Activated CD4-positive, alpha-beta memory T cell treated with anti-CD3 and anti-CD28 coated beads for 36 hours (primary cell): ENCODE measurements at places on chromosomes 4 and X.
A peak's percentile ranks its signal among the peaks of the same experiment; 100 is the strongest.

DNA sequence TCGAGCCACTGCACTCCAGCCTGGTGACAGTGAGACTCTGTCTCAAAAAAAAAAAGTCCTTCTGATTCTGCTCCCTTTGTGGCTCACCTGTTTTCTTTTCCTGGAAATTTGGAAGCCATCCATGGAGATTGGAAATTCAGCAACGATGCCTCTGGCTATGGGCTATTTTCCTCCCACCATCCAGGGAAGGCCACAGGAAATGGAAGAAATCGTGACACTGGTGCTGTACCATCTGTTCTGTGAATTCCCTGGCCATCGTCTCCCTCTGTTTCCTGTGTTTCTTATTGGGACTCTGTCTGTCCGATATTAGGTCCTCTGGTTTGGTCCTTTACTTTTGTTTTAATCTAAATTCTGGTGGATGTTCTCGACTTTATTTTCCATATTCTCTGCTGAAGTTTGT is 29.4 kb upstream of the ADRA2C start:
- H3K27ac ChIP-seq, result no peak overlapping the region
- H3K4me1 ChIP-seq, result no peaks in the 10 kb centered on the region
- peaks cover 10% of the 10 kb centered on the region for H3K27me3 ChIP-seq
- no peak for DNase-seq
- H3K36me3 ChIP-seq, result no peaks in the 10 kb centered on the region

- H3K36me3 ChIP-seq, result peaks cover 7% of the 10 kb centered on the region
- DNase-seq, result no peak
- no peaks in the 10 kb centered on the region for H3K4me1 ChIP-seq
- no peaks in the 10 kb centered on the region for H3K27me3 ChIP-seq
Measured at GRCh38 chr4:176354884-176355283, 35.1 kb downstream of the SPCS3 start.

GRCh38 chr4:42473071-42473684 is 75.9 kb downstream of the SHISA3 start:
- H3K4me1 ChIP-seq, result no peaks in the 10 kb centered on the region
- H3K4me3 ChIP-seq, result no peak overlapping the region
- DNase-seq, result no peak
- H3K36me3 ChIP-seq, result peaks cover 13% of the 10 kb centered on the region
- H3K27ac ChIP-seq, result no peak overlapping the region

GRCh38 chrX:68292471-68292870 is 140.8 kb downstream of the OPHN1 start:
- H3K27ac ChIP-seq, result no peak overlapping the region
- no peak for DNase-seq
- H3K4me3 ChIP-seq, result no peak overlapping the region
- H3K27me3 ChIP-seq, result no peaks in the 10 kb centered on the region
- H3K36me3 ChIP-seq, result no peaks in the 10 kb centered on the region

DNA sequence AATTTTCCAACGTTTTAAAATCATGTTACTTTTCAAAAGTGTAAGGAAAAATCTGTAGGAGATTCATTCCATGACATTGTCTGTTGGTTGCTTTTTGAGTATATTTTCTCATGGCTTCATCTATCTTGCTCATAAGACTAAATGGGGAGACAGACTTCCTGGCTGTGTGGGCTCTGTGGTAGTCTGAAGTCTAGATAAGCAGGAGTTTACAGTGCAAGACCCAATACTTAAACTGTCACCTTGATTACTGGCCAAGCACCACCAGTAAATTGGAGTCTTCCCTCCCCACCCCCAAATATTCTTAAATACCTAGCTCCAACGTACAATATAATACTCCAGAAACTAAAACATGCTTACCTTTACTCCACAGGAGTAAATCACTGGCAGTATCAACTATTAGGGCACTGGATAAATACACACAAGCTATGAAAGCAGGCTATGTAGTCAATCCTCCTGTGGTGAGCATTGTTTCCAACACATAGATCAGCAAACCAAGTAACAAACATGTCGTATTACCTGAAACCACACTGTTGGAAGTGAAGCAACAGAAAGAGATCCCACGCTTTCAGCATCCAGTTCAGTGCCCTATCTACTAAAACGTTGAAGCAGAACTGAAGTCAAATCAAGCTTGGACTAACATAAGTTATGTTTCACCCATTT is 6.2 kb downstream of the HNRNPD start:
- no peak overlapping the region for H3K4me3 ChIP-seq
- H3K36me3 ChIP-seq, result peaks cover 61% of the 10 kb centered on the region
- DNase-seq, result no peak
- H3K27ac ChIP-seq, result peak overlapping the region; percentile 56
- H3K27me3 ChIP-seq, result no peaks in the 10 kb centered on the region

DNA sequence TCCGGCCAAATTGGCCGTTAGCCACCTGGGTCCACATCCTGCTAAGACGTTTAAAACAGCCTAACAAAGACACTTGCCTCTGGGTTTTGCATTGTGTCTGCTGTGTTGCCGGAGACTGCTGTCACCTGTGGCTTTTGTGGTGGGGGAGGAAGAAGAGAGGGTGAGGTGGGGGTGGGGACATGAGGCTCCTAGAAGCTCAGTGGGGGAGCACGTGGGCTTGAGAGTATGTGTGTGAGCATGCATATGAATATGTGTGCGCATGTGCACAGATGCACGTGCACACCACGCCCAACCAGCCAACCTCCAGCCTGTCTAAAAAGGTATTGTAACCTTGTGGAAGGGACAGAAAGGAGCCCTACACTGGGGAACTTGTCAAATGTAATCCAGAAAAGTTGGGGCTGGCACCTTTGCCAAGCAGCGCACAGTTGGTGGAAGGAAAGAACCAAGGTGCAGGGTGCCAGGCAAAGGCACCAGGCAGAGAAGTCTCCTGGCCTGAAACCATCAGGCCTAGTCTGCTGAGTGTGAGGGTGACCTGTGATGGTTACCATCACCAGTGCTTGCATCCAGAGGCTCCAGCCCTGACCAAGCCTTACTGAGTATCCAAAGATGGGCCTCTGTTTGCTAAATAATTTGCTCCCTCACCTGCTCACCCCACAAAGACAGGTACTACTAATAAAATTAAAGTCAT is 10.1 kb upstream of the SASH3 start:
- H3K4me3 ChIP-seq, result peak overlapping the region; percentile 57
- DNase-seq, result peak; percentile 84
- H3K27ac ChIP-seq, result peak overlapping the region; percentile 85
- H3K36me3 ChIP-seq, result no peaks in the 10 kb centered on the region
- no peaks in the 10 kb centered on the region for H3K27me3 ChIP-seq

GRCh38 chrX:11724122-11725017 is 33.7 kb upstream of the MSL3 start:
- no peak overlapping the region for H3K27ac ChIP-seq
- no peaks in the 10 kb centered on the region for H3K27me3 ChIP-seq
- H3K36me3 ChIP-seq, result no peaks in the 10 kb centered on the region
- DNase-seq, result peak; percentile 10

GRCh38 chr4:80006935-80007744 is 65.9 kb downstream of the ANTXR2 start:
- H3K4me1 ChIP-seq, result peaks cover 64% of the 10 kb centered on the region
- H3K4me3 ChIP-seq, result peak overlapping the region; percentile 13
- H3K27me3 ChIP-seq, result no peaks in the 10 kb centered on the region
- peak; percentile 32 for DNase-seq
- peaks cover 24% of the 10 kb centered on the region for H3K36me3 ChIP-seq

DNA sequence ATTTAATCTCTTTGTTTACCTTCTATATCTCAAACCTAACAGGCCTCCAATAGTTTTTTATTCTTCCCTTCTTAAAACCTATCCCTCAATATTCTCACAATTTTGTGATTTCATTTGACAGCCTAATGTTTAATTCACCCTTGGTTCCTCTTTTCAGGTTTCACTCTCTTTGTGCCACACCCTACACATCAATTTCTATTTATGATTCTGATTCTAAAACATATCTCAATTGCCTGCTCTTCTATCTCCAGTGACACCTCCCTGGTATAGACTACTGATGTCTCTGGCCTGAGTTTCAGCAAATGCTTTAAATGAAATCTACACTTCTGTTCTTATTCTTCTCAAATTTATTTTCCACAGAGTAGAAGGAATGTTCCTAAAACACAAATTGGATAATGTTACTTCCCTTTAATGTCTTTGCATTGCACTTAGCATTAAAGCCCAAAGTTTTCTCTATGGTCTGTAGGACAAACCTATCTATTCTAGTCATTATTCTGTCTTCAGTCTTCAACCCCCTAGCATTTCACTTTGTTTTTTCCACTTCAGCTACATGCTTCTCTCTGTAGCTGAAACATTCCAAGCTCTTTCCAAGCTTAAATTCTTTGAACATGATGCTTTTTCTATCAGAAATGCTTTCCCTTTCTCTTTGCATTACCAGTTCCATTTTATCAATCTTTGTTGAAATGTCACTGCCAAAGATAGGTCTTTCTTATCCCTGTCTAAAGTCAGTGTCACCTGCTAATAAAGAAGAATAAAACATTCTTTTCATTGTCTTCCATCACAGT is 622.0 kb downstream of the CENPC start:
- no peaks in the 10 kb centered on the region for H3K4me1 ChIP-seq
- DNase-seq, result no peak
- no peak overlapping the region for H3K27ac ChIP-seq
- H3K36me3 ChIP-seq, result no peaks in the 10 kb centered on the region

- H3K36me3 ChIP-seq, result peaks cover 41% of the 10 kb centered on the region
- H3K27me3 ChIP-seq, result no peaks in the 10 kb centered on the region
- H3K27ac ChIP-seq, result no peak overlapping the region
Measured at GRCh38 chr4:7822877-7823276, 116.8 kb downstream of the AFAP1 start.

- H3K4me1 ChIP-seq, result peaks cover 30% of the 10 kb centered on the region
- peaks cover 37% of the 10 kb centered on the region for H3K36me3 ChIP-seq
- H3K27me3 ChIP-seq, result no peaks in the 10 kb centered on the region
- H3K27ac ChIP-seq, result peak overlapping the region; percentile 15
- no peak for DNase-seq
Measured at GRCh38 chr4:766559-767283, 59.2 kb downstream of the CPLX1 start.

DNA sequence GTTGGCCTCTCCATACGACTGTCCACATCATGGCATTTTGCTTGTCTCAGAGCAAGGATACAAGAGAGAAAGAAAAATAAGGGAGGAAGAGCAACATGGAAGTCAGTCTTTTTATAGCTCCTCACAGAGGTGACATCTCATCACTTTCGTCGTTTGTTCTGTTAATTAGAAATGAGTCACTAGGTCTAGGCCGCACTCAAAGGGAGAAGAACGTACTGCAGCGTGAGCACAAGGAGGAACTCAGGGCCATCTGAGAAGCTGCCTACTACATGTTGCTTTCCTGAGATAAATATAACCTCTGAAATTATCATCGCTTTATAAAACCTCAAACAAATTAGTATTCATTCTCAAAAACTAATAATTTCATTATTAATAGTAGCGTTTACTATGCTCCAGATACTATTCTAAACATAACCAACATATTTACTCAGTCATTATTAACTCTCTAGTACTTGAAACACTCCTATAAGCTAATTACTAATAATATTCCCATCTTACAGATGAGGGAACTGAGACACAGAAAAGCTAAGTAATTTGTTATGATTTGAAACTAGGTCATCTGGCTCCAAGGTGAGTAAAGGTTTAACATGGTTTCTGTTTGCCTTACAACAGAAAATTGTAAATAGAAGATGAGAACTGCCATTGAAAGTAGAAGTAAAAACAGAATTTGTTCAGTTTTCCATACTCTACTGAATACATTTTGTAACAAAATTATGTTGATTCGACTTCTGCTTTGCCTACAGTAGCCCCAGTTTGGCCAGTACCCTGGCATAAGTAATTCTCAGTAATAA is 213.2 kb upstream of the UGT8 start:
- no peak overlapping the region for H3K4me3 ChIP-seq
- H3K36me3 ChIP-seq, result no peaks in the 10 kb centered on the region
- no peak for DNase-seq
- H3K4me1 ChIP-seq, result no peaks in the 10 kb centered on the region

GRCh38 chr4:169099771-169100180 is 89.7 kb upstream of the CBR4 start:
- H3K4me1 ChIP-seq, result no peaks in the 10 kb centered on the region
- no peak for DNase-seq
- no peaks in the 10 kb centered on the region for H3K36me3 ChIP-seq
- no peak overlapping the region for H3K27ac ChIP-seq
- H3K27me3 ChIP-seq, result peaks cover 9% of the 10 kb centered on the region
- H3K4me3 ChIP-seq, result no peak overlapping the region

- H3K4me3 ChIP-seq, result no peak overlapping the region
- H3K36me3 ChIP-seq, result no peaks in the 10 kb centered on the region
- no peak overlapping the region for H3K27ac ChIP-seq
- H3K27me3 ChIP-seq, result no peaks in the 10 kb centered on the region
- DNase-seq, result no peak
Measured at GRCh38 chrX:41449131-41449530, 2.0 kb downstream of the NYX start.

- H3K4me1 ChIP-seq, result no peaks in the 10 kb centered on the region
- no peaks in the 10 kb centered on the region for H3K36me3 ChIP-seq
- H3K27me3 ChIP-seq, result no peaks in the 10 kb centered on the region
Measured at GRCh38 chr4:90584051-90584450, 456.9 kb downstream of the CCSER1 start.

DNA sequence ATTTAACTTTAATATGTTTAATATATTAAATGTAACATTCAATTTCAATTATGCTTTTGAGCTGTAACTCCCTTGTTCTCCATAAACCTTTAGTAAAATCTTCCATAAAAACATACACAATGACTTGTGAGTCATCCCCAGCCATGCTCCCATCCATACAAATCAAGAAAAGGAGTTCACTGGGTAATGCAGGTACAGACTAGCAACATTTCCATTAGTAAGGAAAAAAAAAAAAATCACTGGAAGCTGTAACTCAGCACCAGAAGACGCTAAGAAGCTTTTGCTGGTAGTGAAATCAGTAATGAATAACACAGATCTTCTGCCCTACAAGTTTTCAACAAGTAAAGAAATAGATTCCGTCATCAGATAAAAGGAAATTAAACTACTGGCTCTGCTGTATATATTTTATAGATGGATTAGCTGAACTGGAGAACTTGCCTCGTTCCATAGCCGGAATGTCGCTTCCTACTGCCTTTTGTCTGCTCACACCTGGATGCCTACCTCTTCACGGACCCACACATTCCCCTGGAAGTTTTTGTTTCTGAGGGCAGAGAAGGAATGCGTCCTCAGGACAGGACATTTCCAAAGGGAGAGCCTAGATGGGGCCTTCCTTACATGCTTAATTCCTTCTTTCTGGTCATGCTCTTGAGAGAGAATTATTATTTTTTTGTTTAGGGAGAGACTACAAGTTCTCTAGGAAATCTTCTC is 298.4 kb upstream of the ANKRD50 start:
- H3K4me3 ChIP-seq, result no peak overlapping the region
- DNase-seq, result no peak
- no peaks in the 10 kb centered on the region for H3K36me3 ChIP-seq
- H3K27ac ChIP-seq, result no peak overlapping the region
- H3K27me3 ChIP-seq, result no peaks in the 10 kb centered on the region

- H3K36me3 ChIP-seq, result peaks cover 5% of the 10 kb centered on the region
- H3K4me3 ChIP-seq, result peak within 1 kb of the TSS; percentile 94
- H3K27me3 ChIP-seq, result peaks cover 1% of the 10 kb centered on the region
- H3K27ac ChIP-seq, result peak within 1 kb of the TSS; percentile 97
- peak; percentile 81 for DNase-seq
Measured at GRCh38 chr4:145938618-145939440, at the start of gene ZNF827. ZNF827 (minus strand) TSS chr4:145938823; CDS start chr4:145938407, 416 bp downstream.

GRCh38 chrX:37871626-37872302 is 24.4 kb upstream of the DYNLT3 start:
- H3K4me3 ChIP-seq, result no peak overlapping the region
- H3K4me1 ChIP-seq, result peaks cover 7% of the 10 kb centered on the region
- DNase-seq, result peak; percentile 38
- no peak overlapping the region for H3K27ac ChIP-seq
- peaks cover 2% of the 10 kb centered on the region for H3K27me3 ChIP-seq

GRCh38 chr4:111632641-111633151 is 512.6 kb upstream of the FAM241A start:
- no peak for DNase-seq
- H3K36me3 ChIP-seq, result no peaks in the 10 kb centered on the region
- no peaks in the 10 kb centered on the region for H3K4me1 ChIP-seq
- H3K27ac ChIP-seq, result no peak overlapping the region
- no peak overlapping the region for H3K4me3 ChIP-seq
- H3K27me3 ChIP-seq, result no peaks in the 10 kb centered on the region
